ENCODE measurements at places on chromosomes 11 and 22. TPM values are rescaled to one million over a fixed set of nuclear protein-coding genes. Genes with fewer than 3 reads are reported as not detected.

DNA sequence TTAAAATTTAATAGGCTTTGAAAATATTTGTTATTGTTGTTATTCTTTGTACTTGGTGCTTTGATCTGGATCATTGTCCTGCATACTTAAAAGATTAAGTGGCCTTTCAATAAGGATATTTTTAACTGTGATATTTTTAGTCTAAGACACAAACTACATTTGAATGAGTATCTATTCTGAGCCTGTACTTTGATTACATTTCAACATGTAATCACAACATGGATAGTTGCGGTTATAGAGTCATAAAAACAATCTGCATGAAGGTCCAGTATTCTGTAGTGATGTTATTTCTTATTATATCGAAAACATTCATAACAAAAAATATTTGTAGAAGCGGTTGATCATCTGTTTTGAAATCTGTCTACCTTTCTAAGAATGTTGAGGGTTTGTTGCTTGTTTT is 58.6 kb downstream of the HIPK3 start:
- DNase-seq = no peak

Gene MS4A4E
- total RNA-seq = 0.54 TPM

Gene TTLL8
- 0.27 TPM for total RNA-seq

DNA sequence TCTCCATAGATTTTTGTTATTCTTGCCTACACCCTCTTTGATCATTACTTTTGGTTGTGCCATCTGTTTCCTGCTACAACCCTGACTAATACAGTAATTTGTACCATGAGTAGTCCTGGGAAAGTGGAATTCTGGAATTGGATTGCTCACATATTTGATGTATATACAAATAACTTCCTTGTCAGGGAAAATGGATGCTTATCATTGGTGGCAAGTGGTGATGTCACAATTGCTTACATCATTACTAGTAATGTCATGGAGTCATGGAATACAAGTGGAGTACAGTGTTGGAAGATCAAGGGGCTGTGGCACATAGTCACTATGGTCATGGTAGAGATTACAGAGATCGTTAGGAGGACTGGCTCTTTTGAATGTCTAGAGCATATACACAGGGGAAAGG is 24.4 kb downstream of the AASDHPPT start:
- DNase-seq = no peak

GRCh38 chr11:69928975-69929374 is 109.8 kb upstream of the FGF3 start:
- no peak for DNase-seq

DNA sequence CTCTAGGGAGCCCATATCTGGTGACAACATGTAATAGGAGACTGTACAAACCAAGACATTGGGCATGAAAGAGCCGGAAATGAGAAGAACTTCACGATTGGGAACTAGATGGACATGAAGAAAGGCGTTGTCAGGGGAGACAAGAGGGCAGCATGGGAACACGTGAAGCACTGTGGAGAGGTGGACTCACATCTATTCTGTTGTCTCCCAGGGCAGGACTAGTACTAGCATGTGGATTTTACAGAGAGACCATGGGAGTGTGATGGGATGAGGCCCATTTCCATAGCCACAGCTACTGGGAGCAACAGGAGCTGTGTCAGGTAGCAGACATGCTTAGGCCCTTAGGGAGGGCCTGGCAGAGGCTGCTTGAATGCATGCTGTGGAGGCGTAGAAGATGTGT is 333.9 kb downstream of the OPCML start:
- no peak for DNase-seq

Gene GAL3ST1
- 0.27 TPM for total RNA-seq

- no peak for DNase-seq
Observed at GRCh38 chr22:34886391-34886790, 179.6 kb upstream of the ISX start.
